ENCODE measurements at places on chromosomes 11 and 22.

DNA sequence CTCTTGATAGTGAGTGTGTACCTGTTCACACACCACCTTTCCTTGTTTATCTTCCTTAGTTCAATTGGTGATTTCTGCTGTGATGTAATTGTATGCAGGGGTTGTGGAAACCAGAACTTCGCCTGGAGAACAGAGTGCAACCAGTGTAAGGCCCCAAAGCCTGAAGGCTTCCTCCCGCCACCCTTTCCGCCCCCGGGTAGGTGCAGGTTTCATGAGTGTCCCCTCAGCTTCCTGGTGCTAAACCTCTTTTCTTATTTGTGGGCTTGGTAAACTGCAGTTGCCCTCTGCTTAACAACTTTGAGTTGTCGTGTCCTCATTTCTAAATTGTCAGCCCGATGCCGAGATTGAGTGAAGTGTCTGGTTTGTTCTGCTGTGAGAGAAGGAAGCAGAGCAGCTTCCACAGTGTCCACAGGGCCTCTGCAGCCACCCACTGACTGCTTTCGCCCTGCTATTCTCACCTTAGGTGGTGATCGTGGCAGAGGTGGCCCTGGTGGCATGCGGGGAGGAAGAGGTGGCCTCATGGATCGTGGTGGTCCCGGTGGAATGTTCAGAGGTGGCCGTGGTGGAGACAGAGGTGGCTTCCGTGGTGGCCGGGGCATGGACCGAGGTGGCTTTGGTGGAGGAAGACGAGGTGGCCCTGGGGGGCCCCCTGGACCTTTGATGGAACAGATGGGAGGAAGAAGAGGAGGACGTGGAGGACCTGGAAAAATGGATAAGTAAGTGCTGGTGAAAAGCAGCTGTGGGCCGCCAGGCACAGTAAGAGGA lies 7.1 kb upstream of the GAS2L1 start:
- no peak for DNase-seq

- DNase-seq = no peak
Observed at GRCh38 chr11:99424313-99425084, 403.8 kb downstream of the CNTN5 start.

DNA sequence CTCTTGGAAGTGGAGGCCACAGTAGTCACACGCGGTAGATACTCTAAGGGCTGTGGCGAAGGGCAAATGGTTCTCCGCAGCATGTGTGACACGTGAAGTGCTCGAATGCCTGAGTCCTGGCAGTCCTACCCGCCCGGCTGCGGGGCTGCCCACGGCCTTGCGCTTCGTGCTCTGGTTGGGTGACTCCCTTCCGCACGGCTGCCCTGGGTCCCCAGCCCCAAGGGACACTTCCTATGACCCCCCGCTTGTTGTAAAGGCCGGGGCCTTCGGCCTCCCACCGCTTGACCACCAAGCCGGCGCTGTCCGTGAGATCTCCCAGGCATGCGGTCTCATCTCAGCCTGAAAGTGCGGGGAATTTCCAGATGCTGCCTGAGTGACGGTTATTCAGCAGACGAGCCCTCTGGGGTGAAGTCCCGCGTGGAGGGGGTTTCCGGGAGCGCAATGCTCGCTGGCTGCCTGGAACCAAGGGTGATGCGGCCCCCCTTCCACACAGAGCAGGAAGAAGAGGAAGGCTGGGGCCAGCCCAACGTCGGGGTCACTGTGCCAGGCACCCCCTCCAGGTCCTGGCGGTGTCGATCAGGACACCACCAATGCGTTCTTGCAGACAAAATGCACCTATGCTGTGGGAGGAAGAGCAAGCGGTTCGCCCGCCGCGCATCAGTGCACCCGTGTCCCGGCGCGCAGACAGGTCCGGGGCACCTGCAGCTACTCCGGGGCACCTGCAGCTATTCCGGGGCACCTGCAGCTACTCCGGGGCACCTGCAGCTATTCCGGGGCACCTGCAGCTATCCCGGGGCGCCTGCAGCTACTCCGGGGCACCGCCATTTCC lies 171.2 kb downstream of the OPCML start:
- DNase-seq = no peak

DNA sequence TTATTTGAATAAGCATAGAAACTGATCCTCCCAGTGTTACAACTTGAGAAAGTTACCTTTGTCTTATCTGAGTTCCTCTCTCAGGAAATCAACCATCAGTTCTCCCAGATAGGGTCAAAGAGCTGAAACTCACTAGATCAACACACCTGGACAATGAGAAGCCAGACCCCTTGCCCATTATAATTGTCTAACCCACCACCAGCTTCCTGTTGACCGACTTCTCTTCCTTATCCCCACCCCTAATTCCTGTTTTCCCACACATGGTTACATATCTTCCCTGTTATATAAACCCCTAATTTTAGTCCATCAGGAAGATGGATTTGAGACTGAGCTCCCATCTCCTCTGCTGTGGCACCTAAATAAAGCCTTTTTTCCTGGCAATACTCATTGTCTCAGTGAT lies 6.9 kb downstream of the SLC5A4 start:
- no peak for DNase-seq

- DNase-seq = no peak
Observed at GRCh38 chr11:133828871-133829270, 16.4 kb downstream of the SPATA19 start.

DNA sequence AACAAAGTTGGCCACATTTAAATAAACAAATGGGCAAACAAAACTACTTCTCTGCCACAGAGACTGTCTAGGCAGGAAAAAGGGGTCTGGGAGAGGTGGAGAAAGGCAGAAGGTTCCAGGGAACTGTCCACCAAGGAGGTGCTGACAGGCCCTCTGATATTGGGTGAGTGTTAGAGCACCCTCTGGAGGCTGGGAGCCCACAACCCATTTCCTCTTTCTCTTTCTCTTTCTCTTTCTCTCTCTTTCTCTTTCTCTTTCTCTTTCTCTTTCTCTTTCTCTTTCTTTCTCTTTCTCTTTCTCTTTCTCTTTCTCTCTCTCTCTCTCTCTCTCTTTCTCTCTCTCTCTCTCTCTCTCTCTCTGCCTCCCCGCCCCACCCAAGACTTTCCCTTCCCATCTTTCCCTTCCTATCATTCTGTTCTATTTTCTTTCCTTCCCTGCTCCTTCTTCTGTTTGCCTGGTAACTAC lies 912.8 kb downstream of the DLG2 start:
- DNase-seq = no peak

GRCh38 chr22:44383652-44384562 lies 71.2 kb upstream of the SHISAL1 start:
- DNase-seq = no peak

- DNase-seq = peak; percentile 28
Observed at GRCh38 chr11:15258433-15259165, 143.9 kb downstream of the INSC start.

DNA sequence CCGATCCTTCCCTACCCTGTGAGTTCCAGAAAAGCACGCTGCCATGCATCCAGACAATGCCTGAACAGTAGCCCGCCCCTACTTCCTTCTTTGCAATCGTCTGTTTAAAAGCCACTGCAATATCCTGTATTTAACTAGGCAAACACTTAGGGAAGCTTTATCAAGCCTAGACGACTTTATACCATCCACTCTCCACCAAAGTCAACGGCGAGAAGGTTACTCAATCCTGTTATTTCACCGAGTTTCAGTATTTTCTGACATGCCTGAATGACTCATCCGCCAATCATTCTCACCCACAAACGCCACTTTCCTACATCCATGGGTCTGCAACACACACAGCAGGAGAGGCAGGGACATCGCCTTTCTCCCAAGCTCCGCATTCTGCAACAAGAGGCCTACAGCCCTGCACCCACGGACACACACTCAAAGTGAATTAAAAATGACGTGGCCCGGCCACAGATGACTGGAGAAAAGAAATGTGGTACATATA lies 9.3 kb downstream of the CELSR1 start:
- DNase-seq = no peak

- no peak for DNase-seq
Observed at GRCh38 chr11:40732132-40732531, 727.3 kb downstream of the LRRC4C start.

GRCh38 chr11:33362051-33362910 lies 105.1 kb downstream of the HIPK3 start:
- peak; percentile 30 for DNase-seq

DNA sequence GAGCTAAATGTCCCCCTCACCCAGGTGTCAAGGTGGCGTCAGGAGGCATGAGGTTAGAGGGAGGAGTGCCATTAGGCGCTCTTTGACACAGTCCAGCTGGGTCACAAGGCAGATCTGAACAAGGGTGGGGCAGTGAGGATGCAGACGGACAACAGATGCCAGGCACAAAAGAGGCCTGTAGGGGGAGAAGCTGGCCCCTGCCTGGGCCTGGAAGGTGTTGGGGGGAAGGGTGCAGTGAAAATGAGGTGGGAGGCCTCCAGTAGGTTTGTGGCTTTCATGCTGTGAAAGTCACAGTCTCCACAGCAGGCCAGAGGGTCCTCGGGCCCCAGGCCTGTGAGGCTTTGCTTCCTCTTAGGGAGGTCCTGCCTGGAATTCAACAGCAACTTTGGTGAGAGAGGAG lies 85.0 kb upstream of the PLET1 start:
- DNase-seq = no peak

All from SK-N-MC (cell line).